ENCODE measurements at places on chromosomes 12 and 14.

- peak; percentile 69 for DNase-seq
Observed at GRCh38 chr12:131829791-131830334, 1.7 kb downstream of the MMP17 start.

GRCh38 chr12:22641353-22642053, 16.5 kb downstream of the ETNK1 start:
- DNase-seq = no peak

DNA sequence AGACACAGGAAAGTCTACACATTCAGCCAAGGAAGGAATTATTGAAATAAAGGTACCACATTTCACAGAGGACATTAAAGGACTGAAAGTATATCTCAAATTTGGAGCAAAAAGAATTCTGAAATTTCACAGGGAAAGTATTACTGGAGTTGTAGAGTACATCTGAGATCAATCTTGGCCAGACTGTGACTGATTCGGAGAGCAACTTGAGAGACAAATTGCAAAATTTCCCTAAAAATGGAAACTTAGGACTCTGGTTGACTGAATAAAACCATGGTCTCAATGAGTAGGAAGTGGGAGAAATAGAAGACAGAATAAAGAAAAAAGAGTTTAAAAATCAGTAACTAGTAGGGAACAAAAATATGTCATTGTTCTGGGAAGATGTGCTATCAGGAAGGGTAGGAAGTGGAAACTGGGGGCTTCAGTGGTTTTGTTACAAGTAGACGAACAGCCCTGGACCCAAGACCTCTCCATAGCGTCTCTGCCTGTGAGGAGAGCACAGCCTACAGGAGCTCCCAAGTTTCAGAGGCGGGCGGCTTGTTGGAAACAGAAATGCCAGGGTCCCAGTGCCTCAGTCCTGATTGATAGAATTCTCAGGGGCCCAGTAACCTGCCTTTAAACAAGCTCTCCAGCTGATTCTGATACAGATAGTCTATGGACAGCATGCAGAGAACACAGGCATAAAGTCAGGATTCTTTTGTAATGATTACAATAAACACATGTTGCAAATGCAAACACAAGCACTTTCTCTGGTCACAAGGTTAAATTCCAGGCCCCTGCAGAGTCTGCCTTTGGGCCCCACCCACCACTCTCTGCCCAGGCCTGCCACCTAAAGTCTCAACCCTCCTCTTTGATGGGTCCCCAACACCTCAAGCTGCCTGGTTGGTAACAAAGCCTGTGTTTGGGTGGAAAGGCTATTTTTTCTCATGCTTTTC, 63.1 kb downstream of the BBS10 start:
- DNase-seq = no peak

- DNase-seq = no peak
Observed at GRCh38 chr14:50091240-50091913, 25.0 kb downstream of the VCPKMT start.

DNA sequence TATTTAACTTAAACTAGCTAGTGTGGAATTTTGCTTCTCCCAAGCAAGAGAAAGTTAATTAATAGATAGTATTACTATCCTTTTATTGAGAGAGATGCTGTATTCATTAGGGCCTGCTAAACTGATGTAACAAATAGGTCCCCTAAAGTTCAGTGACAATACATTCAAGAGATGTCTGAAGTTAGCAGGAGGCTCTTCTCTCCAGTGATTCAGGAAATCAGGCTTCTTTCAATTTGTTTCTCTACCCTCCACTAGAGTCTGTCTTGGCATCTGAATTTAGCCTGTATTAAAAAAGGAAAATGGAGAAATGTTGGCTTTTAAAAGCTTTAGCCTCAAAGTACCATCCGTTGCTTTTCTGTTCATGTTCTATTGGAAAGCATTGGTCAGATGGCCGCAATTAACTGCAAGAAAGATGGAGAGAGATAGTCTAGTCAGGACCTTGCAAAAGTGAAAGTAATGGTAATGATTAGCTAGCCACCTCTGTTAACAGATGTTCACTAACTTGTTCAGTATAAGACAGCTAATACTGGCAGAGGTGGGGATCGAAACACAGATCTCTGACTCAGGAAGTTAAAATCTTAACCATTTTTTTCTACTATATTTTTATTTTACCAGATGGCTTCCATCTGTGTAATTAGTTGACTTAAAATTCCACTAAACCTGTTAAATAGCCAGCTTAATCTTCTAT, 786.8 kb downstream of the TMTC2 start:
- DNase-seq = no peak

DNA sequence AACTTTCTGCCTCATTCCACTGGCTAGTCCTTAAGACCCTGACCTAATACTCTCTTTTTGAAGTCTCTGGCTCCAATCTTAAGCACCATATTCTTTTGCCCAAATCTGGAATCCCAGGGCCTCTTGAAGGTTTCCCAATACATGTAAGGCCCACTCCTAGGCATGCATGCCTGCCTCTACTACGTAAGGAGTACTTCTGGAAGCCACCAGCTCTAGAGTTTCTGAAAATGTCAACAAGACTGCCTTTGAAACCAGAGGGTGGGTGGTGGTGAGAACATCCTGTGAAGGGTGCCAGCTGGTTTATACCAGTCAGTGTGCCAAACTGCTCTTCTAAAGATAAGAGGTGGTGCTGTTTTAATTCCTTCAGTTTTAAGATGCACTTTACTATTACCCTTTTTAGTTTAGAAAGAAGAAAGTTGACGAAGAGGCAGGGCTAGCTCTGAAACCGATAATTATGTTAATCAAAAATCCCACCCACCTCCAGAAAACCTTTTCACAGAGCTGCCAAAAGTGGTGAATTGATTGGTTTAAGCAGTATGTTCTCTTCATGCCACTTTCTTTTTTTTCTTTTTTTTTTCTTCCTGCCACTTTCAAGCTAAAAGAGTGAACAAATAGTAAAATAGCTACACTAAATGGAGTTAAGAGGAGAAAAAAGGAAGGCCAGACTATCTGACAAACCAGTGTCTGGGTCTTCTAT, 8.7 kb upstream of the WDR89 start:
- DNase-seq = no peak

DNA sequence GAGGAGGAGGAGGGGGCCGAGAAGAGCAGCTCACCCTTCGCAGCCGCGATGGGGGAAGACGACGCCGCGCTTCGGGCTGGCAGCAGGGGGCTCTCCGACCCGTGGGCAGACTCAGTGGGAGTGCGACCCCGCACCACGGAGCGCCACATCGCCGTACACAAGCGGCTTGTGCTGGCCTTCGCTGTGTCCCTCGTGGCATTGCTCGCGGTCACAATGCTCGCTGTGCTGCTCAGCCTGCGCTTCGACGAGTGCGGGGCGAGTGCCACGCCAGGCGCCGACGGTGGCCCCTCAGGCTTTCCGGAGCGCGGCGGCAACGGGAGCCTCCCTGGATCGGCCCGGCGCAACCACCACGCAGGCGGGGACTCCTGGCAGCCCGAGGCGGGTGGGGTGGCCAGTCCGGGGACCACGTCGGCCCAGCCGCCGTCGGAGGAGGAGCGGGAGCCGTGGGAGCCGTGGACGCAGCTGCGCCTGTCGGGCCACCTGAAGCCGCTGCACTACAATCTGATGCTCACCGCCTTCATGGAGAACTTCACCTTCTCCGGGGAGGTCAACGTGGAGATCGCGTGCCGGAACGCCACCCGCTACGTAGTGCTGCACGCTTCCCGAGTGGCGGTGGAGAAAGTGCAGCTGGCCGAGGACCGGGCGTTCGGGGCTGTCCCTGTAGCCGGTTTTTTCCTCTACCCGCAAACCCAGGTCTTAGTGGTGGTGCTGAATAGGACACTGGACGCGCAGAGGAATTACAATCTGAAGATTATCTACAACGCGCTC, 745 bp downstream of the TRHDE start:
- peak; percentile 69 for DNase-seq
